NCI-H510A (cell line): ENCODE measurements at places on chromosomes 7 and 10.

DNA sequence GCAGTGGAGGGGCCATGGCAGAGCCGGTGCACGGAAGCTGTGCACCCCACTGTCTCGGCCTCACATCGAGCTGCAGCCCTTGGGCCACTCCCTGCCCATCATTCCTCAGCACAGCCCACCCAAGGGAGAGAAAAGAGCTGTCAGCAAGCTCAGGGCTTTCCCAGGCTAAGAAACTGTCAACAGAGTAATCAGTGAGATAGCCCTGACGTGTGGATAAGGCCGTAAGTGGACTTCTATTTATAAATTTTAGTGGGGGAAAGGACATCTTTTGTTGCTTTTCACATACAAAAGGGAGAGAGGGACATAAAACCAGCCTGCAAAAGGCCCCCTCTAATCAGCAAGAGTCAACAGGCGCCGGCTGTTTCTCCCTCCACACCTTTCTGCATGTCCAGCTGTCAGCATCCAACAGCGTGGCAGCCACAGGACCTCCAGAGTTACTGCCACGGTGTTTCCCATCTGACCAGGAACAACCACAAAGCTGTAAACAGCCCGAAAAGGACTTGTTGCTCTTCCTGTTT is 56.8 kb upstream of the DDC start:
- no peak for DNase-seq

GRCh38 chr10:98236862-98237261 is 31.1 kb downstream of the LOXL4 start:
- no peak for DNase-seq

GRCh38 chr7:46534664-46535588 is 613.9 kb upstream of the IGFBP3 start:
- no peak for DNase-seq

GRCh38 chr7:134480730-134481129 is 21.8 kb upstream of the AKR1B1 start:
- DNase-seq, result no peak

GRCh38 chr7:122255454-122255853 is 49.1 kb downstream of the FEZF1 start:
- no peak for DNase-seq

GRCh38 chr7:32515890-32516550 is 20.7 kb downstream of the AVL9 start:
- DNase-seq, result no peak

DNA sequence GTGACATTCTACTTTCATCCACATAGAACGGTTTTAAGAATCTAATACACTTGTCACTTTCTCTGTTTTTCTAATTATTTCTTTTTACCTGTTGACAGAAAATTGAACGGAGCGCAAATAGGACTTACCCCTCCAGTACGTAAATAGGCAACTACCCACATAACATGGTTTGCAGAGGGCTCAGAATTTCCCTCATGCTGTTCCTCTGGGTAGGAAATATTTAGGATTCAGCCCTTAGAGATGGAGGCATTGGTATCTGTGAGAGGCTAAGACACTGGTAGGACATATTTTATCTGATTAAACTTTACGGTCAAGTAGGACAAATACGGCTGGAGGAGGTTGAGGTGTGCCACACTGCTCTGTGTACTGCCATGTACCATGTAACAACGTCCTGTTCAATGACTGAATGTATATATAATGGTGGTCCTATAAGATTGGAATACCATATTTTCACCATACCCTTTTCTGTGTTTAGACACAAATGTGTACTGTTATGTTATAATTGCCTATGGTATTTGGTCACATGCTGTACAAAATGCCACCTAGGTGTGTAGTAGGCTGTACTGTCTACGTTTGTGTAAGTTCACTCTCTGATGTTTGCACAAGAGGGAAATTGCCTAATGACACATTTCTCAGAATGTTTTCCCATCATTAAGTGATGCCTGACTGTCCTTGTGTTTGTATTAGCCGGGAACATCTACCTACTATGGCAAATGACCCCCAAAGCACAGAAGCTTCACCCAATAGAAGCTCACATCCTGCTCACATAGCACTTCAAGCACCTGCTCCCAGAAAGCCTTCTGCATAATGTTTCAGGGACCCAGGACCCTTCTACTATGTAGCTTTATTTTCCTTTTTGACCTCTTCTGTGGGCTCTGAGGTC is 429.4 kb upstream of the AKR1E2 start:
- no peak for DNase-seq

DNA sequence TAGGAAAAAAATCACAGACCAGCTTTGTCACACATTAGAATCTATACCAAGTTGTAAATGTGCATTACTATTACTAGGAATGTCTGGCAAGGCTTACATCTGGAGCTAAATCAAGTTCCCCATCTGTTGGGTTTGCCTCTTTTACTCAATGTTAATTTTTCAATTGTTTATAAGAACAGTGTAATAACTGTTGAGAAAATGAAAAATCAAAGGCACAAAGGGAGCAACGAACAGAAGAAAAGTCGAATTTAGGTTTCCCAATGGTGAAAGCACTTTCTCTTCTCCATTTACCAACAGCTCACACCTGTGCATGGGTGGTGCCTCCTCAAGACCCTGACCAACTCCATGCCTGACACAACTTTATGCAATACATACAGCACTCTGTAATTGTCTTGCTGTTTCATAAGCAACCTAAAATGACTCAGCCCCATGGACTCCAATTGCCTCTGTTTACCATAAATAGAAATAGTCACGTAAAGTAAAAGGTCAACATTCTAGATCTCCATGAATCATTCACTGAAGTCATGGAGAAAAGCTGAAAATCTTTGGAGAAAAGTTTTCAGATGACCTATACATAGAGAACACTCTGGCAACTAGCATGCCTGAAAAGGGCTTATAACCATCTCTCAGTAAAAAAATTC is 95.5 kb upstream of the KCNIP2 start:
- DNase-seq, result no peak

DNA sequence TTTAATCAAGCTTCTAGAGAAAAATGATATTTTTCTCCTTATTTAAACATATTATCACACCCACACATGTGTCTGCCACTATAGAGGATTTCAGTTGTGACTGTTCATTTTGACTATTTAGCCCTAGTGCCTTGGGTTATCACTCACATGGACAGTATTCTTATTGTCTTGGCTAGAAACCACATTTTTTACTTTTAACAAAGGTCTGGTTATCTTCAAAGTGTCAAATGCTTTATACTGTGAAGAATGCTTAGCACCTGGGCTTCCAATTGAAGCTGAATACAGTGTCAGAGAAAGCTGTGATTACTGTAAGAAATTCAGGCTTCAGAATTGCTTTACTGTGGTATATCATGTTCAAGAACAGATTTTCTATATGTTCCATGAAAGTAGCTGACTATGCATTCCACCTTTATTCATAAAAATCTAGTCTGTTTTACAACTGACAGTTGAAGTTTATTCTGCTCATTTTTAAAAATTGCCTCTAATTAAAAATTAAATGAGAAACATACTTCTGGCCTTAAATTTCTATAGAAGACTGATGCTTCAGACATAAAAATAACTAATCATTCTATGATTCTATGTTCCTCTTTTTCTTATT is 278.6 kb downstream of the SEMA3D start:
- no peak for DNase-seq

DNA sequence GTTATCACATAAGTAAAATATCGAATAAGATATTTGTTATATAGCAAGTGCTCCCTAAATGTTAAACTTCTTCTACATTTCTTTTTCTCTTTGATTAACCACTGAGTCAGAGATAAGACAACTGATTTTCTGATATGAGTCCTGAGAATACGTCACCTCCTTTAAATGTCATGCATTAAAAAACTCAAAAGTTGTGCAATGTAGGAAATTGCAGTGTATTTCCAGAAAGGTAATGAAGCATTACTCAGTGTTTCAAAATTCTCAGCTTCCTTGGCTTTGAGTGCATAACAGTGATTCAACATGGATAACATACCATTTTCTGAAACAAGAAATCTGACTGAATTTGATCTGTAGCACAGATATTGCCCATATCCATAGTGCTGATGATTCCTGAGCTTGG is 155.8 kb downstream of the BMPER start:
- no peak for DNase-seq

GRCh38 chr10:76168437-76168836 is 737.0 kb downstream of the LRMDA start:
- DNase-seq, result no peak

GRCh38 chr10:106401967-106402366 is 762.5 kb downstream of the SORCS1 start:
- no peak for DNase-seq

DNA sequence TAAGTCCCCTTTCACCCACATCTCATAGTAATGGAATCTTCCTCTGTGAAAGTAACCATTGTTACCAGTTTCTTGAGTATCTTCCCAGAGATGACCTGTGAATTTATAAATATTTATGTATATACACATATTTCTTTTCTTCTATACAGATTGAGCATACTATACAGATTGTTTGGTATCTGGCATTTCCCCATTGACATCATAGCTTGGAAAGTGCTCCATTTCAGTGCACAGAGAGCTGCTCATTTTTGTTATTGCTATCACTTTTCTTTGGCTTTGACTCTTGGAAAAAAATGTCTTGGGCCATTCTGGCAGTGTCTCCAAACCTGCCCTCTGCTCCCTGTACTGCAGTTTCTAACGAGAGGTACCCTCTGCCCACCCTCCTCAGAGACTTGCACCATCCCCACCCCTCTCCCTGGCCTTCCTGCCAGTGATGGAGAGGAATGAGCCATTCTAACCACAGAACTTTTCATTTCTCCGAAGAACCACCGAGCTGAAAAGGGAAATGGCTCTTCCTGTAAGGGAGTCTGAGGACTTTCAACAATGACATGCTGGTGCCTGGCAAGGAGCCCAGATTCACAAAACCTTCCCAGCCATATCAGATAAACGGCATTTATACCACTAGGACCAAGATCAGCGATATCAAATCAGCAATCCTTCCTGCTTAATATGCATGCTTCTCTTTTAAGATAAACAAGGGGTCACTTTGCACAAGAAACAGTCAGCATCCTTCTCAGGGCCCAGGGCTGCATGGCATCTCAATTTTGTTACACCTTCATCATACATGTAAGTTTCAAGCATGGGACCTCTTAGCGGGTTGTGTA is 19.7 kb upstream of the CCSER2 start:
- DNase-seq, result no peak

- DNase-seq, result no peak
Measured at GRCh38 chr7:131385039-131385605, 57.4 kb downstream of the MKLN1 start.

GRCh38 chr10:35822316-35822715 is 180.2 kb upstream of the FZD8 start:
- no peak for DNase-seq

DNA sequence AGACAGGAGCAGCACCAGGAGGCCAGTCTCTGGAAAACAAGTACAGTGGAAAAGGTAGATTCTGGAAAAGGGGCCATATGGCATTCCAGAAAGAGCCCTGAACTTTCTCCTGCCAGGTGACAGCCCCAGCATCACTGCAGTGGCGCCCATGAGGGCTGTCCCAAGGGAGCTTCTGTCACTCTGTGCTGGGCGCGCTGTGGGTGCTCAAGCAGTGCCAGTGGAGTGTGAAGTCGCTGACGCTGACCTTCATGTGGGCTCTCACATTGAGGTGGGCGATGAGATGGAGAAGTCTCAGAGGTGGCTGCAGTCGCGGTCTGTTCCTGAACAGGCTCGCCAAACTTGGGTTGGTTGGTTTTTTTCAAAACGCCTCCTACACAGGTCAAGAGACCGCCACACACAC is 38.2 kb downstream of the FKBP6 start:
- DNase-seq, result no peak

DNA sequence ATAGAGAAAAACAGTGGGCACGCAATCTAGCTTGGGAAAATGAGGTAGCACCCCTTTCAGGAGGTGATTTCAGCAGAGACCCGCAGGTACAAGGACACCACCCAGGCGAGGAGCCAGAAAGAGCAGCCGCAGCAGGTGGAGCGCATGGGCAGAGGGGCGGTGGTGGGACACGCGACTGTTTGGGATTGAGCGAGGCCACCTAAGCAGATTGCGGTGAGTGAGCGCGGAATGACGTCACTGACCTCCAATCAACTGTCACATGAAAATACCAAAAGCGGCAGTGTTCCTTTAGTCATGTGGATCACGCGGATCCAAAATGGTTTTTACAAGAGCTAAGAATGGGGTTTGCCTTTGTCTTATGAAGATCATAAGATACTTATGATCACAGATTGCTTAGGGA is 40.2 kb upstream of the SLC26A3 start:
- DNase-seq, result no peak

GRCh38 chr10:122301055-122301810 is 30.1 kb downstream of the BTBD16 start:
- DNase-seq, result no peak

DNA sequence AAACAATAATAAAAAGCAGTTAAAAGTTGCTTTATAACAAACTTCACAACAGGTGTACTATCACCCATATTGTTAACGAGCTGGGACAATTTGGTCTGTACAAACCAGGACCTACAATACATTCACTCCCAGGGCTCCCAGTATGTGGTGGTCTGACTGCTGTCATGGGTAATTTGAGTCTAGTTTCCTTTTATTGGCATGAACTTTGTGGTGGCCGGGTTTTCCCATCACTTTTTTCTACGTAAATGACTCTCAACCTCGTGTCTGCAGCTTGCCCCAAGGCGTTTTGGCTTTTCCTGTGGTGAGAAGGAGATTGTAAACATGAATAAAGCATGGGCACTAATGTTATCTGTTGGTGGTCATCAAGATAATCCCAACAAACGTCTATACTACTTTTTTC is 118.7 kb upstream of the CDK6 start:
- no peak for DNase-seq

DNA sequence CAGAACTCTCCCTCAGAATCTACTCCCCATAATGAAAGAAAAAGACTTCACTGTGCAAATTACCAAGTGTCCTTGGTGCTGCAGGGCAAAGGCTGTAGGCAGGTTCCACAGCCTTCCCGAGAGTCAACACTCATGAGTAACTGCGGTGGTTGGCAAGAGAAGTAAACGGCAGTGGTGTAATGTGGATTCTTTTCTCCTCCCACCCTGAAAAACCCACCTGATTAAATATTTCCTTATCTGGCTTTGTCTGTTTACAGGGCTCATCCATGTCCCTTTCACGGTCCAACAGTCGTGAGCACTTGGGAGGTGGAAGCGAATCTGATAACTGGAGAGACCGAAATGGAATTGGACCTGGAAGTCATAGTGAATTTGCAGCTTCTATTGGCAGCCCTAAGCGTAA is 300.9 kb downstream of the BICC1 start:
- no peak for DNase-seq

GRCh38 chr7:503575-504111 is 16.0 kb downstream of the PDGFA start:
- DNase-seq, result no peak

- DNase-seq, result no peak
Measured at GRCh38 chr7:91491868-91492267, 227.6 kb downstream of the FZD1 start.

- DNase-seq, result no peak
Measured at GRCh38 chr7:43192806-43193460, 80.5 kb downstream of the HECW1 start.

GRCh38 chr7:35848725-35849124 is 47.9 kb downstream of the SEPTIN7 start:
- no peak for DNase-seq

GRCh38 chr10:78476844-78477243 is 443.2 kb downstream of the RPS24 start:
- no peak for DNase-seq

- DNase-seq, result peak; percentile 61
Measured at GRCh38 chr10:104333728-104334373, 4.4 kb downstream of the ITPRIP start.
